ENCODE measurements at places on chromosomes 5 and 9.

DNA sequence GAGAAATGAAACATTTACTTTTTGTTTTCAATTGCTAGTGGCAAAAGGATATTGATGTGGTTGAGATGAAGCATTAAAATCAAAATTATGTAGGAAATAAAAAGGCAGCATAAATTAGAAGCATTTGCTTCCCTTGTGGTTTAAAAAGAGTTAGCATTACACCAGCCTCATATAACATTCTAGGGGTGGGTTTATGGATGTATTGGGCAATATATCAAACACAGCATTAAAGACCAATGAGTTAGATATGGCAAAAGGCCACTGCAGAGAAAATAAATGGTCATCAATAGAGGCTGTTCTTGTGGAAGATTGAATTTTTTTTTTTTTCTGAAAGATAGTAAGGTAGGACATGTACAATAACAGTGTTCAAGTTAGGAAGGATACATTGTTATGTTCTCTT lies 473.0 kb downstream of the TLR4 start:
- no peak for DNase-seq

- no peak for DNase-seq
These were observed 58.6 kb upstream of the TNFSF15 start for GRCh38 chr9:114864471-114864870.

- no peak for DNase-seq
These were observed 36.8 kb downstream of the PTGES start for GRCh38 chr9:129716091-129716490.

- DNase-seq: no peak
These were observed 12.2 kb downstream of the DNLZ start for GRCh38 chr9:136351252-136351800.

- DNase-seq: peak; percentile 24
These were observed 600 bp downstream of the ENC1 start for GRCh38 chr5:74639807-74640449.

GRCh38 chr9:105500108-105500766 lies 52.4 kb downstream of the FSD1L start:
- DNase-seq: no peak

Measured in NCI-H1105 (cell line).